ENCODE measurements at places on chromosomes 12 and 14.

DNA sequence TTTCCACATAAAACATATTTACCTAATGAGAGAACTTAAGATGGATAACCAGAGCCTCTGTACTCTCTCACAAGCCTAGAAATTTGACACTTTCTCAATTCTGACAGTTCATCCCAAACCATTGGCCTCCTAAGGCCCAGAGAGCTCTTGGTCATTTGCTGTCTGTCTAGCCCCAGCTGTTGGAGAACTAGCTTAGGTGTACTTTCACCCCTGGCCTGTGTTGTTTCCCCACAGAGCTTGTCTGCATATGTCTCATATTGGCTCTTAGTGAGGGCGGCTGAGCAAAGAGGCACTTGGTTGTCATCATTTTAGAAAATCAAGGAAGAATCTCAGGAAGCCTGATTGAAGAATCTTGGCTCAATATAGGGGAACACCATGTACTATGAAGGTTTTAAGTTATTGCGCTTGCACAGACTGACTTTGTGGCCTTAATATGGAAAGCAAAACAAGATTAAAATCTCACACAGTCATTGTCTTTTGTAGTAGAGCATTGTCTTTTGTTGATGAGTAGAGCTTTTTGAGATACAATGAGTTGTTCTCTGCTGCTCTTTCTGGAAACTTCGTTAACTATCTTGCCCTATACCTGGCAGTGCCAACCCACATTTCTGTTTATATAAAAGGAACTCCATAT lies 324.6 kb downstream of the RAD51B start:
- no peak for DNase-seq

DNA sequence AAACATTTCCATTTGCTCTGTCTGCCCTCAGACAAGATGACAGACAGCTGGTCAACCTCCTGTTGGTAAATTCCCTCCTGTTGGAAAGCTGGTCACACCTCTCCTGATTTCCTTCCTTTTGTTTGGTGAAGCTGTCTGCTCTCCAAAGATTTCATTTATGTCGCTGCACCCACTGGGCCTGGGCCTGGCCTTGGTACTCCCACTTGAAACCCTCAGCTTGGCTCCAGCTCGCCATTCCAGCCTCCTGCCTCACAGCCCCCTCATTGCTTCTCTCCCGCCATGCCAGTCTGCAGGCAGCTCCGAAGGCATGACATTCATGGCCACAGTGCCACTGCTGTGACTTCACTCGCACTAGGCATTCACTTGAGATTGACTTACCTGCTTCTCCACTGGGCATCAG lies 451.8 kb downstream of the VRK1 start:
- no peak for DNase-seq

DNA sequence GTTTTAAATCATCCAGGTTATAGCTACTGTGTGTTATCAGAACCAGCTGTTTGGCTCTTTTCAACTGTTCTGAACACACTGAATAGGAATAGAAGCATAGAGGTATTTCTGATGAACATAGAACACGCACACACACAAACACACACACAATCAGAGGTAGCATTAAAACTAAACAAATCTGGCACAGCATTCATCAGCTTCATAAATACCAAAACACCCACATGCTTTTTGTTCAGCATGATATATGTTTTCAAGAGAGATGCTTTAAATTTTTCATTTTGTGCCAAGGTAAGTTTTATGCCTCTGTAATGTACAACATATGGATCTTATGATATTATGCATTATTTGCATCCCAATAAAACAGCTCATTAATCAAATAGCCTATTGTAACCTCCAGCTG lies 208.6 kb downstream of the GALC start:
- DNase-seq: no peak

GRCh38 chr14:102646615-102647014 lies 54.2 kb downstream of the RCOR1 start:
- DNase-seq: no peak

DNA sequence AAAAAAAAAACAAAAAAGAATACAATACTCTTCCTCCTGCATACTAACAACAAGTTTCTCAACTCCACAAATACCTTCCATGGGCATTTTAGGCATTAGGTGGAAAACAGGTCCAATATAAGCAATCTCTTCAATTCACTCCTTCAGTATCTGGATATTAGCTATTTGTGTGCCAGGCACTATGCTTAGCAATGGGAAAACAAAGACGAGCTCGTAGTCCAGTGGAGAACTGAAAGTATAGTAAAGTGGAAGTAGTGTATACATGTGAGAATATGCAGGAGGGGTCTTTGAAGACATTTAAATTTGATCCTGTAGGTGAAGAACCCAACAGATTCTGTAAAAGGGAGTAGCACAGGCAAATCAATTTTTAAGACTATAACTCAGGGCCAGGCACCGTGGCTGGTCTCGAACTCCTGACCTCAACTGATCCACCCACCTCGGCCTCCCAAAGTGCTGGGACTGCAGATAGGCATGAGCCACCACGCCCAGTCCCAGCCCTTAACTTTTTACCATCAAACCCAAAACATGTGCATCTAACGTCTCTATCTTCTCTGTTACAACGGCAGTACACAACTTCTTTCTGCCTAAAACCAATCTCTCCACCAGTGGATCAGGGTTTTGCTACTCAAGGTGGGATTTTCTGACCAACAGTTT lies 10.6 kb downstream of the HECTD1 start:
- DNase-seq: no peak

DNA sequence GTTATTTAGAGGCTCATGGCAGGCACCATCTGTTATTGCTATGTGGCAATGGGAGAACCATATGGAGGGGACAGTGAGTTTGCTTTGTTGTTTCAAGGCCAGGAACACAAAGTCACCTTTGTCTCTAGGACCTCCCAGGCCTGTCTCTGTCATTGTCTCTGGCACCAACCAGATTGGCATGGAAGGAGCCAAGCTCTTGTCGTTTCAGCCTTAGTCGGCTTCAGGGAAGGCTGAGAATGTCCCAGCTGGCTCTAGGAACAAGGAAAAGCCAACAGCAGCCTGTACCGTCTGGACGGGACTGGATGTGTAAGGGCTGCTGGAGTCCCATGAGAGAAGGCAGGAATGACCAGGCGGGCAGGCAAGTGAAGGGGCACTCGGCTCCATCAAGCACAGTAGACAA lies 29.2 kb downstream of the RPH3A start:
- DNase-seq: no peak

DNA sequence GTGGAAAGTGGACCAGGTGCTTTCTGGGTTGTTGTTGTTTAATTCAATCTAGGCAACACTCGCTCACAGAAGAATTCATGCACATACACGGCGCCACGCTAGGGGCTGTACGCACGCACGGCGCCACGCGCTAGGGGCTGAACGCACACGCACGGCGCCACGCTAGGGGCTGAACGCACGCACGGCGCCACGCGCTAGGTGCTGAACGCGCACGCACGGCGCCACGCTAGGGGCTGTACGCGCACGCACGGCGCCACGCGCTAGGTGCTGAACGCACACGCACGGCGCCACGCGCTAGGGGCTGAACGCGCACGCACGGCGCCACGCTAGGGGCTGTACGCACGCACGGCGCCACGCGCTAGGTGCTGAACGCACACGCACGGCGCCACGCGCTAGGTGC lies 54.3 kb downstream of the NINJ2 start:
- DNase-seq: no peak

GRCh38 chr14:64227856-64228255 lies 66.3 kb downstream of the ESR2 start:
- DNase-seq: no peak

DNA sequence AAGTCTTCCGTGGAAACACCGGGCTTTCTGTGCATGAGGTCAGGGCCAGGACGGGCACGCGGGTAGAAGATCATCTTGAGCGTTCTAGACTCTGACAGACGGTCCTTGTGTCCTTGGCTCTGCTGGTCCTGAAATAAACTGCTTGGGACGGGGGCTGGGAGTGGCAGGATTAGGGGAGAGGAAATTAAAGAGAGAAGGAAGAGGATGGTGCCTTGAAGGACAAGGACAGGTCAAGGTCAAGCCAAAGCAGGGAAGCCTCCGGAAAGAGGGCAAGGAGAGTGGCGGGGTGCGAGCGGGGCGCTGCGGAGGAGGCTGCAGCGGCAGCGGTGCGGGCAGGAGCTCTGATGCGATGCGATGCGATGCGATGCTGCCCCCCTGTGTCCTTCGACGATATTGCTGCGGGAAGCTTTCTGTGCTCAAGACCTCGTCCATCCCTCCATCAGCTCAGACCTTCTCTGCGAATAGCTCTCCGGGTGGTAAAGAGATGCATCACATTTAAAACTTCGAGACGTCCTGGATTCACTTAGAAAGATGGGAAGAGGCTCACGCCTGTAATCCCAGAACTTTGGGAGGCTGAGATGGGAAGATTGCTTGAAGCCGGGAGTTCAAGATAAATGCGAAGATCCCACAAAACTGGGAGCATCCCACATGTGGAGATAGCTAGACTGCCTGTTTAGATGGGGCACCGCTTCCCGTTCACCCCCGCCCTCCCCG lies 110.1 kb upstream of the TMEM132D start:
- DNase-seq: no peak

DNA sequence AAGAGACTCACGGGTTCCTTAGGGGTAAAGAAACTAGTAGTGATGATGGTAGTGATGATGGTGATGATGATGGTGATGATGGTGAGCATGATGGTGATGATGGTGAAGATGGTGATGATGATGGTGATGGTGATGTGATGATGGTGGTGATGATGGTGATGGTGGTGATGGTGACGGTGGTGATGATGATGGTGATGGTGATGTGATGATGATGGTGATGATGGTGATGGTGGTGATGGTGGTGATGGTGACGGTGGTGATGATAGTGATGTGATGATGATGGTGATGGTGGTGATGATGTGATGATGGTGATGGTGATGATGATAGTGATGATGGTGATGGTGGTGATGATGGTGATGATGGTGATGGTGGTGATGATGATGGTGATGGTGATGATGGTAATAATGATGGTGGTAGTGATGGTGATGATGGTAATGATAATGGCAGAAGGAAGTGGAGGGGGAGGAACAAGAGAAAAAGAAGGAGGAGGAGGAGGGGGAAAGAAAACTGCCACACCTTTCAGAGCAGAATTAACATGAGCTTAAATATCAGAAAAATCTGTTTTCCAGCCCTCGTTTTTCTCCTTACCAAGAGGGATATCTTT lies 85.5 kb downstream of the FZD10 start:
- DNase-seq: no peak

DNA sequence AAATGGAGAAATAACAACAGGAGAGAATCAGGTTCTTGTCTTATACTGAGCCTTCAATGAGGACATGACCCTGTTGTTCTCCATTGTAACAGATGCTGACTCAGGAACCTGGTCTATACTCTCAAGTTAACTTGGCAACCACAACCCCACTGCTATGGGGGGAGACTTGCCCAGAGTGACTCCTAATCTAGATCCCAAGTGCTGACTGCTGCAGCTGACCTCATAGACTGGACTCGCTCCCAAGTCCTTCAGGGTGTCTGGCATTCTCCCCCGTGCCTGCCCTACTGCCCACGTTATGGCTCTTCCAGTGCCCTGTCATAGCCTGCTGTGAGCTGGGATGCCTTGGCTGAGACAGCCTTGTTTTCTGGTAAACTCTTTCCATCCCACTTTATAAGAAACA lies 37.1 kb downstream of the NID2 start:
- DNase-seq: no peak

- DNase-seq: no peak
Measured at GRCh38 chr14:105473677-105474482, 741 bp upstream of the CRIP2 start.

GRCh38 chr12:109772622-109773321 lies 59.1 kb downstream of the FAM222A start:
- DNase-seq: no peak

DNA sequence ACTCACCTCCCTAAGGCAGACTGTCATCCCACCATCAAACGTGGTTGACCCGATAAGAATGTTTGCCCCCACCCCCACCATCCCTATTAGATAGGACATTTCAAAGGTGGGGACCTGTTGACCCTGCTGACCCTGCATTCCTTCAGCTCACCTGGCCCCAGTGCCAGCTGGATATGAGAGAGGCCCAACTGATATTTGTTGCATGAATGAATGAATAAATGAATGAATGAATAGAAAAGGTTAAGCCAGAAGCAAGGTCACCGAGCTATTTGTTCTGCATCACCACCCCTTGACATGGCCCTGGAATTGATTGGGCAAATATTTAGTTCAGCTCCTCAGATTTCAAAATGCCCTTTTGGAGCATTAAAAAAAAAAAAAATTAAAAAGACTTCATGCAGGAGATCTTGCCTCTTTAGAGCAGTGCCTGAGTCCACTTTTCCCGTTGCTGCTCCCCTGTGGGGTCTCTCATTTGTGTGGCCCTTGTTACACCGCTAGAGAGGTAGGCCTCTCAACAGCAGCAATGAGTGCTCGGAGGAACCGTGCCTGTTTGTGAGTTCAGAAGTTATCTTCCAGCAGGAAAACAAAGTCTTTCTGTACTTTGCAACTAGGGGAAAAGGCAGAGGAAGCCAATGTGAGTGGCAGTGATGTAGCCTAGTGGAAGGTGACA lies 8.5 kb upstream of the SERPINA5 start:
- DNase-seq: no peak

GRCh38 chr12:114530417-114530816 lies 124.5 kb upstream of the TBX5 start:
- DNase-seq: no peak

- no peak for DNase-seq
Measured at GRCh38 chr14:34580381-34580780, 40.9 kb upstream of the EAPP start.

GRCh38 chr12:2110127-2110526 lies 57.3 kb downstream of the CACNA1C start:
- no peak for DNase-seq
